ENCODE measurements at places on chromosomes 5 and 9. TPM values are rescaled to one million over a fixed set of nuclear protein-coding genes. Genes with fewer than 3 reads are reported as not detected.
A peak's percentile ranks its signal among the peaks of the same experiment; 100 is the strongest.

DNA sequence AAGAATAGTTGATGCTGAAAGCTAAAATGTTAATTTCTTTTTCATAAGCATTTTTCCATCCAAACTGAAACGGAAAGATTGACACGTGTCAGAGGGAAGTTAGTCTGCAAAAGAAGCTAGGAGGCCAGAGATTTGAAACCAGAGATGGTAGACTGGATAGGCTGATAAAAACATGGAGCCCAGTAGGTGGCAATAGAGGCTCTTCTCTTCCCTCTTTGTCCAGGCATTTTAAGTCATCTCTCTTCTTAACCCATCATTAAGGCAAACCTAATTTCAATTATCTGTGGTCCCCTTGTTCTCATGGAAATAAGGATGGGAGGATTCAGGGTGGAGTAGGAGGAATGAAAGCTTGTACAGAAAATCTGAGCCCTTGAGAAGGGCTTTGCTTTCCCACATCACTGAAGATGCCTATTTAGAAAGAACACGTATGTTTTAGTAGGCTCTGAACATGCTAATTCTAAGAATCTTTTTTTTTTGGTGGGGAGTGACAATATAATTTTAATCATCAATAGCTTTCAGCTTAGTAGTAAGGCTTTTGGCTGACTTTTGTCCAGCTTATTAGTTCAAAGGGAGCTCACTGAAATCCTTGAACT, 66.6 kb downstream of the ZNF474 start:
- DNase-seq, result no peak

DNA sequence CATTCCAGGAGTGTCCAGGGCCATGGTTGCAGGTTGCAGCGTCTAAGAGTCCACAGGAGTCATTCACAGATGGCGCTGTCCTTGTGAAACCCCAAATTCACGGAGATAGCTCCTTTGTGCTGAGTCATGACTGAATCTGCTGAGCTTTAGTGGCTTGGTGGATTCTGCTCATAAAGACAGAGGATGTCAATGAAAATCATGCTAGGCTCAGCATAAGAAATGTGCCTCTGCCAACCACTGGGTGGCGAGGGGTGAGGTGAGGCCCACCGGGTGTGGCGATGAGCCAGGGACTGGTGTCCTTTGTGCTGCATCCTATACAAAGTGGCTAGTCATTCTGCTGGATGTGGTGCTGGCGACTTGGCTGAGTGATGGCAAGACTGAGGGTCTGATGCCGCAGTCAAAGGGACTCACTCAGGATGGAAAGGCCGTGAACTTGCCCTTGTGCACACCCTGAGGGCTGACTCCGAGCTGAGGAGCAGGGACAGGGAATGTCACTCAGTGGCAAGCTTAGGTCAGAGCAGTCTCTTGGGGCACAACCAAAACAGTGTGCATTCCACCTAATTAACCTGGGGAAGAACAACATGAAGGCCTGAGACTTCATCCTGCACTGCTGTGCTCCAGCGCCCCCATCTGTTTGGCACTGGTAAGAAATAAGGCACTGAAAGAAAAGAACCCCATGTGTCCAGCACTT, 71.5 kb downstream of the DAP start:
- DNase-seq, result no peak

DNA sequence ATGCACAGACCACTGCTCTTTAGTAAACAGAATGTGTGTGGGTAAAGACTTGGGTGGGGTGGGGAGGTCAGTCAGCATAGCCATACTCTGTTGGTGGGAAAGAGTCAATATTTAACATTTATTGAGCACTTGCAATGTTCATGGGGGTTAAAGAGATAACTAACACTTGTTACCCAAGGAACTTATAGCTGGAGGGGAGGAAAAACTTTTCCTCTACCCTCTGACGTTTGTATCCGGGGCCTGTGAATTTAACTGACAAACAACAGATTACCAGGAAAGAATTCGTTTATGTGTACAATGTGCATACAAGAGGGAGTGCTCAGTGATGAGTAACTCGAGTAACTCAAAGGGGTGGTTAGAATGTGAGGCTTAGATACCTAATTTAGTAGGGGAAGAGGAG, 6.8 kb upstream of the CLINT1 start:
- no peak for DNase-seq

DNA sequence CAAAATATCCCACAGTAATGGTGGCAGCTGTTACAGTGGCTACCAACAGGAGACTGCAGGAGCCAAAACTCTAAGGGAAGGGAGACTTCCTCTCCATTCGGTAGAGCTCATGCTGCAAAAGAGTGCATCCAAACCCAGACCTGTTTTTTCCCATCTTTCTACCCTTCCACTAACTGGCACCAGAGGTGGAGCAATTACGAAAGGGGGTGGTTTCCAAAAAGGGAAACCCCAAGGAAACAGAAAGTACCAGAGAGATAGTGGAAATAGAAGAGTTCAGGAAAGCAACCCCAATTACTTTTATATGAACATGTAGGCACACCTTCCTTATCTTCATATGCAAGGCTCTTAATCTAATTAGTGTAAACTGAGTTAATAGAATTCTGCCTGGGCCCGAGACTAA, 7.3 kb upstream of the WDR41 start:
- DNase-seq, result no peak

Gene BRD8
- polyA plus RNA-seq, result 23.5 TPM

Gene TJP2
- polyA plus RNA-seq, result 23.8 TPM

GRCh38 chr5:178284093-178284675, 51.6 kb upstream of the PHYKPL start:
- no peak for DNase-seq

Gene CCL19
- polyA plus RNA-seq, result 0.66 TPM

GRCh38 chr9:89998633-89999032, 393.8 kb downstream of the GADD45G start:
- no peak for DNase-seq

GRCh38 chr5:154647114-154647760, 107.9 kb upstream of the LARP1 start:
- DNase-seq, result peak; percentile 79

GRCh38 chr9:68704814-68705530, at the start of gene PIP5K1B:
Gene PIP5K1B, plus strand, starts transcription at chr9:68705240. Its CDS starts 117,375 bp downstream, at chr9:68822615.
- peak; percentile 90 for DNase-seq

GRCh38 chr5:5342784-5343183, 79.7 kb upstream of the ICE1 start:
- no peak for DNase-seq

Gene CEMIP2
- polyA plus RNA-seq, result 12.1 TPM

Gene BAAT
- polyA plus RNA-seq, result 0.11 TPM

DNA sequence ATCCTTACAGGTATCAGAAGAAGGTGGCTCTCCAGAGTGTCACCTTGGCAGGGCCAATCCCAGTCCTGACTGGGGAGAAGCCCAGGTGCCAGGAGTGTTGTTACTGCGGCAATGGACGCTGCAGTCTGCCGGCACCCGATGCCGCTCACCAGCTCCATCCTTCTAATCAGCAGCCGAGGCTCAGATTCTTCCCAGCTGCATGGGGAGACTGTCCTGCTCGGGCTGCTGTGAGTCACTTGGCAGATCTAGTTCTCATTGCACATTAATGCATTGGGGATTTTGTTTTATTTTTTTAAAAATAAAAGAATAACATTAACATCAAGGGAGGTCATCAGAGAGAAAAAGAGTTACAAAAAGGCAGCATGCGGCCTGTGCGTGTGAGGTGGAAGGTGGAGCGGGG, 115.8 kb downstream of the MTX3 start:
- peak; percentile 61 for DNase-seq

- DNase-seq, result peak; percentile 69
These were observed 25.1 kb upstream of the EEIG1 start for GRCh38 chr9:128005923-128006322.

Gene RASGRF2
- polyA plus RNA-seq, result 2.7 TPM

GRCh38 chr5:17415321-17415758, 82.7 kb upstream of the TAF11L2 start:
- no peak for DNase-seq

Gene PCDHGB1
- 1.3 TPM for polyA plus RNA-seq

DNA sequence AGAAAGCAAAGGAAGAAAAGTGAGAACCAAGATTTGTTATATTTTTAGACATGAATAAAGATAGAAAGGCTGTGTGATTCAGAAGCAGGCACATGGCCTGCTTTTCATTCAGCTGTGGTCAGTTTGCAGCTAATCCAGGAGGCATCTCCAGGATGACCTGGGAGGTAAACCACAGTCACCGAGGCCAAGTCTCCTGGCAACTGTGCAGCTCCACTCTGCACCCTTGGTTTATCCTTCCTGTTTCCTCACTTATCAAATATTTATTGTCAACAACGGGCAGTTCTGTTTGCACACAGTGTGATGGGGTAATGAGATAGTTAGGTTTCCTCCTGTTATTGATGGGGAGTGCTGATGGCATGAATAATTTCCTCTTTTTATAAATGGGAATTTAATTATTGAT, 243.0 kb downstream of the PSAT1 start:
- no peak for DNase-seq

Gene TEX48
- polyA plus RNA-seq, result not detected

DNA sequence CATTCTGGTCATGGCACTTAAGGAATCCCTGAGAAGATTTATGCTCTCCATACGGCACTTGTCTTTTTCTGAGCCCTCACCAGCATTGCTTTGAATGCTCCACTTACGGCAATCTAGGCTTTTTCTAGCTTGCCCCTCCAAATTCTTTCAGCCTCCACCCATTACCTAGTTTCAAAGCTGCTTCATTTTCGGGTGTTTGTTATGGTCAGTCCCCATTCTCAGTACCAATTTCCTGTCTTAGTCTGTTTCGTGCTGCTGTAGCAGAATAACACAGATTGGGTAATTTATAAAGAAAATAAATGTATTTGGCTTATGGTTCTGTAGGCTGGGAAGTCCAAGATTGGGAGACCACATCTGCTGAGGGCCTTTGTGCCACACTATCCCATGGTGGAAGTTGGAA, 42.0 kb downstream of the ARHGEF28 start:
- DNase-seq, result no peak

Gene RNF208
- 36.0 TPM for polyA plus RNA-seq

DNA sequence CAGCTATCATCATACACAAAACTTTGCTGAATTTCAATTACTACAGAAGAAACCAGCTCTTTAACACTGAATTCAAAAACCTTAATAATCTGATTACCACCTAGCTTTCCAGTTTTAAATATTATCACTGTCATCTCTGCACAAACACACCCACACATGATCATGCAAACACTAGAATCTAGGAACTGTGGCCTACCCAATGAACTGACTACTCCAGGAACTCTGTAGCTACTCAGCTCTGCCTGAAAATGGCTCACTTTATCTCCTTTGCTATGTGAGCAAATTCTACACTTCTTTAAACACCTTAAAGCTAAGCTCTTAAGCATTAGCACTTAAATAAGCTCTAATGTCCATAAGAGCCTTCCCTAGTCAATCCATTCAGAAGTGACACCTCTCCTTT, 123.3 kb upstream of the DPYSL3 start:
- no peak for DNase-seq

DNA sequence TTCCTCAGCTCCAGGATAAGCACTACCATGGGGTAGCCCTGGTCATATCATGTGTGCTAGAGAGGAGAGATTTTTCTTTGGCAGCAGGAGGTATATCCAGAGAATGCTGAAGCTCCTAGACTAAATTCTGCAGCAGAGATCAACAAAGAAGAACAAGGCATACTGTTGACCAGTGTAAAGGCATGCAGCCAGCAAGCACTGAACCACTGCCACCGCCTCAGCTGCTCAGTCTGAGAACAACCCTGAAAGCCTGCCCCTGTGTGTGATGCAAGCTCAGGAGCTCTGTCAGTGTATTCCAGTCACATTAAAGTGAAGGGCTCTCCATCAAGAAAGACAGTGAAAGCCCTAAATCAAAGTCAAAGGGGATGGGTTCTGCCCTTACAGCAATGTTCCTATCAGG, 439.5 kb upstream of the CD180 start:
- DNase-seq, result peak; percentile 95

DNA sequence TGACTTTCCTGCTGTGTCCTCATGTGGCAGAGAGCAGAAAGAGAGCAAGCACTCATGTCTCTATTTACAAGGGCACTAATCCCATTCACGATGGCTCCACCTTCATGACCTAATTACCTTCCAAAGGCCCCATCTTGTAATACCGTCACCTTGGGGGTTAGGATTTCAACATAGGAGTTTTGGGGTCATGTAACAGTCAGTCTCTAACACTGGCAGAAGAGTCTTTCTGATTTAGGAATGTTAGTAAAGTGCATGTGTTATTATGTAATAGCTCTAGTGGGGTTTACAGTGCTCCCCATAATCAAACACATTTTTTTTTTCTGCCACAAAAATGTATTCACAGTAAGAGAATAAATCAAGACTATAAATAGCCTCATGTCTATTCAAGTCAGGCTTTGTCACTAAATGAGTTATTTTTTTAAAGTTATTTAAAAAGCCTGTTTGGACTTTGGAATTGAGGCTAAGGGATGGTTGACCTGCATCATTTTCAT, 19.1 kb downstream of the GALNT10 start:
- DNase-seq, result no peak

DNA sequence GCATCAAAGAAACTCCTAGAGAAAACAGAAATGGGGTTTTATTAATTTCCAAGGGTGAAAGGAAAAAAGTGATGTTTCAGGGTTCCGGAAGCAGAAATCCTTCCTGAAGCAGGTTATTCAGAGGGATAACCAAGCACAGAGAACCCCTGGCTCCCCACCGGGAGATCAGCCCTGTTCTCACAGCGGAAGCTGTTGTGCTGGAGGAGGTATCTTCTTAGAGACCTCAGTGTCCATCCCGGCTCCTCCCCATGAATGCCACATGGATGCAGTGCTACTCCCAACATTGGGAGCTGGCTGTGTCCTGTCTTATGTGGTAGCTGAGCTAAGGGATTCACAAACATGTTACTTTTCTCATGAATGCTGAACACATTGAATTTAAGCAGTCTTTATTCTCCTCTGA, 80.9 kb upstream of the IRX2 start:
- DNase-seq, result no peak

Gene PLAC8L1
- 0.23 TPM for polyA plus RNA-seq

- no peak for DNase-seq
These were observed 30.0 kb upstream of the RECK start for GRCh38 chr9:36006549-36007315.

GRCh38 chr9:94904806-94905205, 178.3 kb downstream of the AOPEP start:
- no peak for DNase-seq

DNA sequence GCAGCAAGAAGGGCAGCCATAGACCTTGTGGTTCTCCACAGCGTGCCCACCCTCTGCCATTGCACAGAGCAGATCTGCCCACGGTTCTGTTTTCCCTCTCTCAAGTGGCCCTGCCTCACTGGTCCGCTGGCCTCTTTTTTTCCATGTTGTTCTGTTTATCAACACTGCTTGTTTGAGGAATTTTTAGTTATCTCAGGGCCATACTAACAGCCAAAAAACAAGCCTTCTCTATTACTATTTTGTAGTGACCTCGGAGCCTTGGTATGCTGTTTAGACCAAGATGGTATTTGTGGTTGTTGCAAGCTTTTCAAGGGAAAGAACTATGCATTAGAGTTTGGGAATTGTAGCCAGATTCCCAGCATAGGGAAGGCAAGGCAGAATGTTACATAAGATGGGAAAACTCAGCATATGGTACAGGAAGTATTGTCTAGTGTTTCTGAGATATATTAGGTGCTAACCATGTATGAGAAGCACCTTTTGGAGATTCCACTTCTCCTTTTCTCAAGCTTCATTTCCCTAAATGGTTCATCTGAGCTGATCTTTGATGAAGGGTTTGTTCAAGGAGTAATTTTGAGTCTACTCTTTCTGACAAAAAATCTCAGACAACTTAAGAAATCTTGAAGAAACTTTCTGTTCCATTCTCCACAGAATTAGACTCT, 54.3 kb downstream of the NUP214 start:
- no peak for DNase-seq

Gene PAEP
- not detected for polyA plus RNA-seq

Gene GOLM1
- 3.8 TPM for polyA plus RNA-seq

GRCh38 chr5:93100428-93100827, 480.6 kb downstream of the NR2F1-AS1 start:
- no peak for DNase-seq
